ENCODE measurements at places on chromosomes 5 and 9.

GRCh38 chr5:127223256-127223974, 67.2 kb upstream of the MEGF10 start:
- DNase-seq: no peak

- DNase-seq: no peak
Measured at GRCh38 chr5:173099461-173099860, 43.3 kb downstream of the CREBRF start.

- no peak for DNase-seq
Measured at GRCh38 chr5:143386725-143387124, 16.8 kb downstream of the NR3C1 start.

- no peak for DNase-seq
Measured at GRCh38 chr5:140152022-140152999, 22.7 kb upstream of the CYSTM1 start.

- DNase-seq: no peak
Measured at GRCh38 chr5:77669677-77670076, 31.2 kb upstream of the OTP start.

- no peak for DNase-seq
Measured at GRCh38 chr5:90802474-90803317, 244.1 kb downstream of the ADGRV1 start.

Data from T-helper 17 cell (primary cell).